Hematopoietic multipotent progenitor cell treated with erythropoietin and hydrocortisone succinate and interleukin-3 and kit ligand, for 8 days (in vitro differentiated cells): ENCODE measurements at places on chromosomes 7 and 10.
A peak's percentile ranks its signal among the peaks of the same experiment; 100 is the strongest.

- no peak for DNase-seq
Measured at GRCh38 chr7:8115547-8116402, 146.2 kb downstream of the ICA1 start.

DNA sequence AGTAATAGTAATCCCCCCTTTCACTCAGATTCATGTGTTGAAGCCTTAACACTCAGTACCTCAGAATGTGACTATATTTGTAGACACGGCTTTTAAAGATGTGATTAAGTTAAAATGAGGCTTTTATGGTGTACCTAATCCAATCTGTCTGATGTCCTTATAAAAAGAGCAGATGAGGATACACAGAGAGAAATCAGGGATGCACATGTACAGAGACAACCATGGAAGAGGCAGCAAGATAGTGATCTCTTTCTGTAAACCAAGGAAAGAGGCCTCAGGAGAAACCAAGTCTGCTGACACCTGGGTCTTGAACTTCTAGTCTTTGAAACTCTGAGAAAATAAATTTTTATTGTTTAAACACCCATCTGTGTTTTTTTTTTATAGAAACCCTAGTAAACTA, 44.0 kb upstream of the ZNF365 start:
- no peak for DNase-seq

DNA sequence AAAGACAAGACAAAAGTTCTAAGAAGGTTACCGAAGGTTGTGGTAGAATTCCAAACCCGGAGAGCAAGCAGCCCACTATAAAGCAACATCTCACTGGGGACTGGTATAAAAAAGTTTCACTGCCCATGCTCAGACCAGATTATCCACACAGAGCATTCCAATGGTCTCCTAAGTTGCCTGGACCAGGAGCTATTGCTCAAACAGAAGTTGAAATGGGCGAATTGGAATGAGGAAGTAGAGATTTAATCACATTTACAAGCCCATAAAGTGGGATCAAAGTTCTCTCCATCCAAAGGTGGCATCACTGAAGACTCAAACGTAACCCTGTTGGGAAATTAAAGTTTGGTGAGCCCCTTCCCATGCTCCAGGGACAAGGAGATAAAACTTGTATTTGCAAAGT, 19.8 kb downstream of the OR2F1 start:
- DNase-seq: no peak

GRCh38 chr7:95157381-95157780, 167.0 kb downstream of the PON1 start:
- DNase-seq: no peak

GRCh38 chr7:112006071-112006470, 200.1 kb downstream of the DOCK4 start:
- no peak for DNase-seq

- DNase-seq: no peak
Measured at GRCh38 chr10:680146-680545, 9.3 kb downstream of the DIP2C start.

DNA sequence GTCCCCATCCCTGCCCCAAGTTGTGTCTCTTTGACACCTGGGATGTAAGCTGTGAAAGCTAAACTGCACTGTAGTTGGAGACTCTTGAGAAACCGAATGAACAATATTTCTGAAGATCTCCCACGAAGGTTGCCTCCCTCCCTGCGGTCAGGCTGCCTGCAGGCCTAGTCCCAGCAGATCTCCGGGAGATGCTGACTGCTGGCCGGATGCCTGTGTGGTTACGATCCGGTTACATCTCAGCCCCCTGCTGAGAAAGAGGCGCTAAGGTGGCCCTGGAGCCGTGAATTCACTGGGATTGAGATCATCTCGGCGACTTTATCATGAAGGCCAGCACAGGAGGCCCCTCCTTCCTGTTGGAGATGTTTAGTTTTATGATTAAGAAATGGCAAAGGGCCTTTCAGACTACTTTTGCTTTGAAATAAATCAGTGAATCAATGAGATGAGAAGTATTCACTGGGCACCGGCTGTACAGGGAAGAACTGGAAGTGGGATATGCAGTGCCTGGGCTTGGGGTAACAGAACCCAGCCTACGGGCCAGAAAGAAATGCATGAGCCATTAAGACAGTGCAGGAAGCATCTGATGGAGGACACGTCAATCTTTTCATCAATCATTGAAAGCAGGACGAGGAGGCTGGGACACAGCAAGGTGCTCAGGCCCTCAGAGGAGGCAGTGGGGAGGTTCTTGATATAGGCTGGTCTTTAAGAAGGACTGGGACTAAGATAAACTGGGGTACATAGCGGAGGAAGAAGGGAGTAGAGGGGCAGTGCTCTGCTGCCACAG, 177.6 kb downstream of the PRKAG2 start:
- DNase-seq: no peak

GRCh38 chr7:24138343-24138742, 145.6 kb upstream of the NPY start:
- no peak for DNase-seq

DNA sequence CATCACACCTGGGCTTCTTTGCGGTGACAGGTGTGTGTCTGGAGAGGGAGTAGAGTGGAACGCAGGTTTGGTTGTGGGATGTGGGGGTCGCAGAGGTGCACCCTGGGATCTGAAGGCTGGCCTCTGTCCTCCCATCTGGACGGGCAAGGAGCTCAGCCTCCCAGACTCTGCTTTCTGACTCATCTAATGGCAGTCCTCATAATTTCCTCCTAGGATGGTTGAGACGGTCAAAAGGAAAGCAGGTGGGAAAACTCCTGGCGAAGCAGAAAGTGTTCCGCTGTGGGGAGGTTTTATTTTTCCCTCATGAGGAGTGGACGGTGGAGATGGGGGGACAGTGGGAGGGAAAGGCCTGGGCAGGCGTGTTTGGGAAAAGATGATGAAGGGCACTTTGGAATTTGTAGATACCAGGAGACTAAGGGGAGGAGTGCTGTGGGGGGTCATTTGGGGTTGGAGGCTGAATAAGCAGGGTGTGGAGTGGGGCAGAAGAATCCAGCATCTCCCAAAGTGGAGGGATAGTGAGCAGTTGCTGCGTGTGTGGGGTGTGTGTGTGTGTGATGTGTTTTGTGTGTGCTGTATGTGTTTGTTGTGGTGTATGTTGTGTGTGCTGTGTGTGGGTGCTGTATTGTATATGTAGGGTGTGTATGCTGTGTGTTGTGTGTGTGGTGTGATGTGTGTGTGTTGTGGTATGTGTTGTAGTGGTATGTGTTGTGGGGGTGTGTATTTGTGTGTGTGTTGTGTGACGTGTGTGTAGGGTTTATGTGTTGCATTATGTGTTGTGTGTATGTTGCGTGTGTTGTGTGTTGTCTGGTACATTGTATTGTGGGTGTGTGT, 97.2 kb upstream of the PODXL start:
- DNase-seq: no peak

DNA sequence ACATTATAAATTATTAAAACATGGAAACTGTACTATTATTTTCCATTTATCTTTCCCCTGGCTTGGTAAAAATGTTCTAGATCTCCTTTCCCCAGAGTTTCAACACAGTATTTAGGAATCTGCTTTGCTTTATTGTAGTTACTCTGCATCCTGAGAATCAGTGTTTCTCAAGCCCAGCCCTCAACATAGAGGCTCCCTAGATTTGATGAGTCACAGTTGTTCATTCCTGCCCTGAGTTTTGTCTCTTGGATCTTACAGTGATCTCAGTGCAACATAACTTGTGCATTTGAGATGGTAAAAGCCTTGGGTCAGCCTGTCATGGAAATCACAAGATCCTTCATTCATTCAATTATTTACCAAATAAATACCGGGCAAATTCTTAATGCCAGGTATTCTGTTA, 63.0 kb downstream of the VAX1 start:
- DNase-seq: no peak

GRCh38 chr10:63267414-63268148, 134.5 kb downstream of the NRBF2 start:
- peak; percentile 80 for DNase-seq

GRCh38 chr10:14389981-14390590, 59.4 kb upstream of the FRMD4A start:
- DNase-seq: no peak

GRCh38 chr7:100626530-100627237, 14.3 kb downstream of the MOSPD3 start:
- DNase-seq: peak; percentile 87
